Adipose tissue (tissue), 3 donors: ENCODE measurements at places on chromosomes 11 and 22. TPM values are rescaled to one million over a fixed set of nuclear protein-coding genes. Genes with fewer than 3 reads are reported as not detected.

The SAA4 gene
- polyA plus RNA-seq, result 0.90 TPM

The PNPLA2 gene
- polyA plus RNA-seq, result 2,521 TPM

The SERGEF gene
- polyA plus RNA-seq, result 20.0 TPM

The PDE2A gene
- 40.8 TPM for polyA plus RNA-seq

The CCDC85B gene
- 18.1 TPM for polyA plus RNA-seq

The TRIM21 gene
- polyA plus RNA-seq, result 19.7 TPM
